Stimulated activated naive CD8-positive, alpha-beta T cell treated with anti-CD3 and anti-CD28 coated beads, Interleukin-15, Interleukin-2, amounts not matched to agents 100 U/mL and 50 U/mL, for 24 hours (primary cell): ENCODE measurements at places on chromosomes 11 and 22.

GRCh38 chr11:59614277-59615119, 1.1 kb downstream of the OSBP start:
- DNase-seq, result no peak

DNA sequence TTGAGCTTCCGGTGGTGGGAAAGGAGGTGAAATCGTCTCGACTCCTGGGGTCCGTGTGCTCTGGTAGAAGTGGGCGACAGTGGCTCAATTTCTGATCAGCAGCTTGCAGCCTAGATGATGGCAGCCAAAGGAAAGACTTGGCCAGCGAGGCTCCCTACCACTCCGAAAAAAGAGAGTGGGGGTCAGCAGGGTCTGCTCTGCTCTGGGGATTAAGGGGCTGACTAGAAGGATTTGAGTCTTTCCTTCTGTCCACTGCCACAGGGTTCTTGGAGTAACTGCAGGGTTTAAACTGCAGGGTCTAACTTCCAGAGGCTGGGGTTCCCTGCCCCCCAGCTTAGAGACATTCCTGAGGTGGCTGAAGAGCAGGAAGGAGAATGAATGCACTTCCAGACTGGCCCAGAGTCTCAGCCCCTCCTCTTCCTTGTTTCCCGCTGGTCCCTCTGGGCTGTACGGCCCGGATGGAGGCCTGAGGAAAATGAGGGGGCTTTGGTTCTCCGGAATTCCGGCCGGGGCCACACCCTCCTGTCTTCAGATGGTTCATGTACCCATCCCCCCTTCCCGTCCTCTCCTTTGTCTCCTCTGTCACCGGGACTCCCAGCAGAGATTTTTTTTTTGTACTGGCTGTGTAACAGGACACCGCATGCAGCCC, 907 bp downstream of the SERPINH1 start:
- no peak for DNase-seq

- no peak for DNase-seq
Observed at GRCh38 chr22:44437216-44438055, 60.6 kb downstream of the RTL6 start.

DNA sequence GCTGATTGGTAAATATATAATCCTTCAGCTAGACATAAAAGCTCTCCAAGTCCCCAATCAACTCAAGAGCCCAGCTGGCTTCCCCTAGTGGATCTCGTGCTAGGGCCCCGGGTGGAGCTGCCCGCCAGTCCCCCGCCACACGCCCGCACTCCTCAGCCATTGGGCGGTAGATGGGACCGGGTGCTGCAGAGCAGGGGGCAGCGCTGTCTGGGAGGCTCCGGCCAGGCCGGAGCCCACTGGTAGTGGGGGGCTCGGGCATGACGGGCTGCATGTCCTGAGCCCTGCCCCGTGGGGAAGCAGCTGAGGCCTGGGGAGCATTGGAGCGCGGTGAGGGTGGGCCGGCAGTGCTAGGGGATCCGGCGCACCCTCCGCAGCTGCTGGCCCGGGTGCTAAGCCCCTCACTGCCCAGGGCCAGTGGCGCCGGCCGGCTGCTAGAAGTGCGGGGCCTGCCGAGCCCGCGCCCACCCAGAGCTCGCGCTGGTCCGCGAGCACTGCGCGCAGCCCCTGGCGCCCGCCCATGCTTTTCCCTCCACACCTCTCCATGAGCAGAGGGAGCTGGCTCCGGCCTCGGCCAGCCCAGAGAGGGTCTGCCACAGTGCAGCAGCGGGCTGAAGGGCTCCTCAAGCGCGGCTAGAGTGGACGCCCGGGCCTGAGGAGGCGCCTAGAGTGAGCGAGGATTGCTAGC, 1680.6 kb upstream of the RAG2 start:
- no peak for DNase-seq

DNA sequence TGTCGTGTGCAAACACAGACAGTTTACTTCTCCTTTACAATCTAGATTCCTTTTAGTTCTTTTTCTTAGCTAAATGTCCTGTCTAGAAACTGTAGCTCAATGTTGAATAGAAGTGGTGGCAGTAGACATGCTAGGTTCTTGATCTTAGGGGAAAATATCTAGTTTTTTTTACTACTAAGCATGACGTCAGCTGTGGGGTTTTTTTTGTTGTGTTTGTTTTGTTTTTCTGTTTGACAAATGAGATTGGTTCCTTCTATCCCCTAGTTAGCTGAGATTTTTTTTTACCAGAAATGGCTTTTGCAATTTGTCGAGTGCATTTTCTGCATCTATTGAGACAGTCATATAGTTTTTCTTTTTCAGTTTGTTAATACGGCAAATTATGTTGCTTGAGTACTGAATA, 2.3 kb upstream of the OR10G7 start:
- DNase-seq, result no peak

DNA sequence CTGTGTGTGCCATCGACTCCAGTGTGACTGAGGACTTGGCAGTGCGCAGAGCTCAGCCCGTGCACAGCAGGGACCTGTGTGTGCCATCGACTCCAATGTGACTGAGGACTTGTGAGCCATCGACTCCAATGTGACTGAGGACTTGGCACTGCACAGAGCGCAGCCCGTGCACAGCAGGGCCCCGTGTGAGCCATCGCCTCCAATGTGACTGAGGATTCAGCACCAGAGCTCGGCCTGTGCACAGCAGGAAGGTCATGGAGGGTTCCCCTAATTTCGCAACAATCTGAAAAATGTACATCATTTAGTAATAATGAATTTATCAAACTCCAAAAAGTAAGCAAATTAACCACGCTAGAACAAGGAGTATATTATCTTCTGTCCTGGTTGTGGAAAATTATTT, 348.3 kb upstream of the B3GAT1 start:
- no peak for DNase-seq

DNA sequence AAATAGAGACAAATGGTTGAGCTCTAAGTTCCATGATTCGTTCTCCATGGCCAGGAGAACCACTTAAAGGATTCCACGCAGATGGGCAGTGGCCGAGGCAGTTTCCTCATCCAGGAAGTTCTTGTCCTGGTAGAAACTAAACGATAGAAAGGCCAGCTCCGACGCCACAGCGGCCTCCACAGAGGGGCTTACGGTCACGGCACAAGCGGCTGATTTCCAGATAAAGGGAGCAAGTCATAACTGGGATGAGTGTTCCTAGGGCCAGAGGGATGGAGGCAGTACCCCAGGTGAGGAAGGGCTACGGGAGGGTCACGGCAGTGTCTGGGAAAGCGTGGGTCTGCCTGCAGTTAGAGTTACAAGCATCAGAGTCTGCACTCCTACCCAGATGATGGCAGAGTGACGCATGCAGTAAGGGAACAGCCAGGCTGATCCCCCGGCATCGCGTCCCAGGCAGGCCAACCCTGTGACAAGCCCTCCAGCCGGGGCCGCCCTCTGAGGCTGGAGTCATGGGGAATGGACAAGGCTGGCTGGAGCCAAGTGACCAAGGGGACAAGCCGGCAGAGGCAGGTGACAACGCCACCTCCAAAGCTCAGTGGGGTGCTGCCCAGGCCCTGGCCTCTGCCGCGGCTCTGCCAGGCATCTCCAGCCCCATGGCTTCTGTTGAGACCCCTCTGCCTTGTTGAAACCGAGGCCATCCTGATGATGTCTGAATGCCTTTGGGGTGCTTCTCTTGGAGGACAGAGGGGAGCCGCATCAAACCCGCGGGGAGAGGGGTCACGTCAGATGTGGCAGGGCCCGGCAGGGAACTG, 475.1 kb downstream of the BRD1 start:
- DNase-seq, result no peak

- DNase-seq, result no peak
Observed at GRCh38 chr11:47249378-47249715, 733 bp upstream of the ACP2 start.

DNA sequence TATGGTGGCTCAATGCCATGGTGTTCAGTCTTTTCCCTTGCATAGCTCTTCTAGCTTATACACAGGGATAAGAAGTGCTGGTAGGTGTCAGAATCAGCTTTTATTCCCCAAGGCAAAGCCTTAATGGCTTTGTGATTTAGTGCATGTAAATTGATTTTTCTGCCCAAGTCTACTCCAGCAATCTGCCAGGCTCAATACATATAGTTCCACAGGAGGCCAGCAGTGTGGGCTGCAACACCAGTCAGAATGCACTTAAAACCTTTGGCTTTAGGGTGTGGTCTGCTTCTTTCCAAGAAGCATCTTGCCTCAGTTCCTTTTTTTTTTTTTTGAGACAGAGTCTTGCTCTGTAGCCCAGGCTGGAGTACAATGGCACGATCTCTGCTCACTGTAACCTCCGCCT, 14.5 kb upstream of the CAPRIN1 start:
- no peak for DNase-seq

DNA sequence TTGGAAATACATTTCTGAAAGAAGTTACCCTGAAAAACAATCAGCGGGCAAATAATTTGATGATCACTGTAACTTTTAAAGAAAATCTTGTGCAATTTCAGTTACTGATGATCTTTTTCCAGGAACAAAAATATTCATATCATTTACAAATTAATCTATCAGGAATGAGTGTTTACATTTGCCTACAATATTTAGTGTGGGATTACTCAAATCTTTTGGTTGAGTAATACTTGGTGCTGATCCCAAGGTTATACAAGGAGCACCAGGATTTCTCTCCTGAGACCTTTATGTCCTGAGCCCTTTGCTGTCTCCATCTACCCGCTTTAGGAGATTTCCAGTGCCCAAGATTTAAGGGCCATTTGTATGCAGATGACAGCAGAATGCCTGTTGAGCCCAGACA, 116.1 kb downstream of the ATXN10 start:
- no peak for DNase-seq

GRCh38 chr11:68923614-68924013, 19.9 kb downstream of the IGHMBP2 start:
- no peak for DNase-seq

- DNase-seq, result no peak
Observed at GRCh38 chr11:65952052-65952521, 6.8 kb downstream of the TSGA10IP start.

GRCh38 chr11:8692417-8692816, 9.8 kb downstream of the RPL27A start:
- DNase-seq, result no peak

- no peak for DNase-seq
Observed at GRCh38 chr11:120020981-120021380, 116.9 kb downstream of the TRIM29 start.

DNA sequence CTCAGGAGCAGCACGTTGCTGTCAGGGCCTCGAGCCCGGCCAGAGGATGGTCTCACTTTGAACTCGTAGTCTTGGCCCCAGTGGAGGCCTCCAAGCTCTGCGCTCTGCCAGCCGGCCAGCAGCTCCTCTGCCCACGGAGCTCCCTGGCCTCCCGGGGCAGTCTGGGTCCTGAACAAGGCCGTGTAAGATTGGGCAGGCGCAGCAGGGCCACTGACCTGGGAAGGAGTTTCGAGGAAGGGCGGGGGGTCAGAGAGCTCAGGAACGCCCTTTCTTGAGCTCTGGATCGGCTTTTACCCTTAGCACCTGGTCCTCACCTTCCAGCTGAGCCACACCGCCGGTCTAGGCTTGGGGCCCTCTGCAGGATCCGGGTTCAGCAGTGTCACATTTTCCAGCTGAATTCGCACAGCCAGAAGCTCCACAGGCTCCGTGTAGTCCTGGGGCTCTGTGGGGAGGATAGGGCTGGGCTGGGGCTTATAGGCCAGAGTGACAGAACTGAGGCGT, 2.1 kb downstream of the ROBO4 start:
- DNase-seq, result no peak

DNA sequence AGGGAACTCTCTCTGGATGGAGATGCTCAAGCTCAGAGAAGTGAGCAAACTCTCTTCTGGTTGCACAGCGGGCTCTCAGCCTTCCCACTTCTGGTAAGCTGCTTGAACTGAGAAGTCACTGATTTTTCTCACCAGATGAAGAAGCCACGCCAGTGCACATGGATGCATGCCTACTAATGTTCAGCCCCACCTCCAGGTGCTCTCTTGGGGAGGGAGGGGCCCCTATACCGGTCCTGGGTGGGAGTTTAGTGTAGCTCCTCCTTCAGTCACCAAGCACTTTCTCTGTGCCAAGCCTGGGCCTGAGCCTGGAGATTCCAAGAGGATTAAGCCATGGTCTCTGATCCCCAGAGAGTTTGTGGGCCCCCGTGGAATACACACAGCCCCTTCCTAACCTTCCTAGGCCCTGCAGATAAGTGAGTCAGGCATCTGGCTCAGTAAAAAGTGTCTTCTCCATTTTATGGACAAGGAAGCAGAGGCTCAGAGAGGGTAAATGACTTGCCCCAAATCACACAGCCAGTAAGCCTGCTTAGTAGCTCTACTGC, 142.2 kb downstream of the ST3GAL4 start:
- DNase-seq, result no peak

DNA sequence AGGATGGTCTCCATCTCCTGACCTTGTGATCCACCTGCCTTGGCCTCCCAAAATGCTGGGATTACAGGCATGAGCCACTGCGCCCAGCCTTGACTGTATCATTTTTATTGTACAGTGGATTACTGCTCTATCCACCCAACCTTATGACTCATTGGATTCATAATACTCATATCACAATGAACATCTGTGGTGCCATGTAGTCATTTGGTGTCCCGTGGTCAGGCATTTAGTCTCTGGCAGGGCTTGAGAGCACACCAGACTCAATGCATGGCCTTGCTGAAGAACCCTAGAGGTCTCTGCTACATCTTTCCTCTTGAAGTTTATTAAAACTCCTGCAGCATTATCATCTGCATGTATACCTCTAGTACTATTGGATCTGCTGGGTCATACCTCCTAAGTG, 98.0 kb upstream of the LDLRAD3 start:
- no peak for DNase-seq

- no peak for DNase-seq
Observed at GRCh38 chr11:120515186-120515723, 3.7 kb downstream of the GRIK4 start.

- DNase-seq, result no peak
Observed at GRCh38 chr11:111936040-111936540, 1.1 kb upstream of the DIXDC1 start.

DNA sequence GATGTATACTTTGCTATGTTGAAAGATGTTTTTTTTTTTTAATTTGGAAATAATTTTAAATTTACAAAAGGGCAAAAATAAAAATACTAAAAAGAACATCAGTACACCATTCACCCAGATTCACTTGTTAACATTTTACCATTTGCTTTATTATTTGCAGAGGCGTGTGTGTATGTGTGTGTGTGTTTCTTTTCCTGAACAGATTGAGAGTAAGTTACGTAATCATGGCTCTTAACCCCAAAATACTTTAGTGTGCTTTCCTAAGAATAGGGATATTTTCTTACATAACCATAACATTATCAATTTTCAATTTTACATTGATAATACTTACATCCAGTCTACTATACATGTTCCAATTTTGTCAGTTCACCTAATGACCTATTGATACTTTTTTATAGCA, 91.5 kb upstream of the HORMAD2 start:
- DNase-seq, result no peak

DNA sequence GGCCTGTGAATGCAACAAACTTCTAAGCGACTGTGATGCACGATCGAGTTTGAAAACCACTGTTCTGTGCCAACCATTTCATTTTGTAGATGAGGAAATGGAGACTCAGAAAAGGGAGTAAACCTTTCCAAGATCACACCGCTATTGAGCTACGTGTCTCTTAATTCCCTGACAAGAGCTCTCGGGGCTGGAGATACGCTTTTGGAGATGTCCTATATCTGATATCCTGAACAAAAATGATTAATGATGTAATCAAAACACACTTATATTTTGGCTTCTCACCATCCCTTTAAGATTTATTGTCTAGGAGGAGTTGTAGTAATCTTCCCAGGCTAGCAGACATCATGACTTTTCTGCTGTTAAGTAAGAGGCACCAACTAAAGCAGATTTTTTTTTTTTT, 1.7 kb upstream of the PARVA start:
- DNase-seq, result no peak

- no peak for DNase-seq
Observed at GRCh38 chr11:76671626-76672309, 1.2 kb upstream of the LRRC32 start.

GRCh38 chr11:45484326-45484883, 181.0 kb downstream of the CHST1 start:
- DNase-seq, result no peak
